ENCODE measurements at places on chromosomes 13 and 19.

- peak; percentile 92 for DNase-seq
Measured at GRCh38 chr13:28557725-28558520, 63.0 kb upstream of the FLT1 start.

- DNase-seq: no peak
Measured at GRCh38 chr19:1997353-1998233, 17.9 kb downstream of the BTBD2 start.

- peak; percentile 87 for DNase-seq
Measured at GRCh38 chr19:1168572-1169410, 5.3 kb downstream of the SBNO2 start.

GRCh38 chr13:98246538-98247172 lies 69.6 kb upstream of the RNF113B start:
- no peak for DNase-seq

DNA sequence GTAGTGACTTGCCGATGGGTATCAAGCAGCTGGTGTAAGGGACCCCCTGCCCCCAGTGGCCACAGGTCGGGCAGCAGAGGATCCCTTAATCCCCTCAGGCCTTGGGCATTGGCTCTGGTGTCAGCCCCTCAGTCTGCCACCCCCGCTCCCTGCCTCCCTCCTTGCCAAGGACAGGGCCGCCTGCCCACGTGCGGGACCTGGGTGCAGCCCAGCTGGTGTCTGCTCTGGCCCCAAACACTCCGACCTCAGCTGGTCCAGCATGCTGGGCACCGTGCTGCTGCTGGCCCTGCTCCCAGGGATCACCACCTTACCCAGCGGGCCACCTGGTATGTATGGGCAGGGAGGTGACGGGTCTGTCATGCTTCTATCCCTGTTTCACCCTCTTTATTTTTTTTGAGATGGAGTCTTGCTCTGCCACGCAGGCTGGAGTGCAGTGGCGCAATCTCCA lies at the start of gene TGFBR3L:
TSS of gene TGFBR3L (plus strand) at position 233 of the 448 bp plus-strand sequence.
- DNase-seq: no peak

- peak; percentile 3 for DNase-seq
Measured at GRCh38 chr13:76527041-76527440, 359.2 kb downstream of the KCTD12 start.

DNA sequence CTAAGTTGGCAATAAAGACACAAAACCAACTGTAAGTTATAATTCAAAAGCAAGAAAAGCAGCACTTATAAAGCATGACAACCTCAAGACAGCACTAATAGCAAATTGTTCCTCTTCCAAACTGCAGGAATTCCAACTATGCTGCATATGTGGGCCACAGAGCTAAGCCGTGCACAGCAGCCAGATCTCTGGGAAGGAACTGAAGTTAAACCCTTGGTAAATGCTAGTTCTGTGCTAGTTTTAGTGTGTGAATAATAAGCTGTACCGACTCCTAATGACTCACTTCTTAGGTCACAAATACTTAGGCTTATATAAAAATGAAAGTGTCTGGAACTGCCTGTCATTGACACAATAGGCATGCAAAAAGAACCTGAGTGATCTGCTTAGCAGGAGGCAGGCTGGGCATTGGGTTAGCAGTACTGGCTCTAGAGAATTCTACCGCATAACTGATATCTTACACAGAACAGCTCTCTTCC lies 21.2 kb upstream of the GTF3A start:
- DNase-seq: peak; percentile 53

DNA sequence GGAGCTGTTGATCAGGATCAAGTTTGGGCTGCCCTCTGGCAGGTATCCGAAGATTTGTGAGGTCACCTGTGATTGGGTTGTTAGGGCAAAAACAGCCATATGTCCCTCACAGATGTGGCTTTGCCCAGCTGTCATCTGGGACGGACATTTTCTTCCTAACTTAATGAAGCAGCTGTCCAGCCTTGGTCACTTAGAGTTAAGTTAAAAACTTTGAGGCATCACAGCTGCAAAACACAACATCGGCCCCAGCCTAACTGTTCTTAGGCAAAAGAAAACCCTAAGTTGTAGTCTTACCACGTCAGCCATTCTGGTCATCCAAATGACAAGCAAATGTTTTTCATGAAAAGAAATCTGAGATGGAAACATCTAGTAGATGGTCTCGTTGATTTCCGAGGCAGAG lies 318.4 kb downstream of the DCLK1 start:
- DNase-seq: no peak
